H1 (cell line): ENCODE measurements at places on chromosomes 5 and 9.

DNA sequence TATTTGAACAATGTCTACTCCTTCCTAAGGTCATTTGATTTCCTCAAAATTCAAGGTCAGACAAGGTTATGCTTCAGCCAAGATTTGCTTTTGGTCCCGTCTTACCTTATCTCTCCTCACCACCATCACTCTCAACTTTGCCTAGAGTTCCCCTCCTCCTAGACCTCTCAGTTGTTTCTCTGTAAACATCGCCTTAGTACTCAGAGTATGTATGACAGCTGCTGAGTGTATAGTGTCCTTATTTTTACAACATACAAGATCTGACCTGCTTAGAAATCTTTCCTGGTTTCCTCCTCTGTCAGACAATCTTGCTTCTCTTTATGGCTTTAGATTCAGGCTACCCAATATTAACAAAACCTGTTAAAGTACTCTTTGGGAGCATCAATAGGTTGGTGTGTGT is 50.0 kb upstream of the C6 start:
- DNase-seq: no peak

DNA sequence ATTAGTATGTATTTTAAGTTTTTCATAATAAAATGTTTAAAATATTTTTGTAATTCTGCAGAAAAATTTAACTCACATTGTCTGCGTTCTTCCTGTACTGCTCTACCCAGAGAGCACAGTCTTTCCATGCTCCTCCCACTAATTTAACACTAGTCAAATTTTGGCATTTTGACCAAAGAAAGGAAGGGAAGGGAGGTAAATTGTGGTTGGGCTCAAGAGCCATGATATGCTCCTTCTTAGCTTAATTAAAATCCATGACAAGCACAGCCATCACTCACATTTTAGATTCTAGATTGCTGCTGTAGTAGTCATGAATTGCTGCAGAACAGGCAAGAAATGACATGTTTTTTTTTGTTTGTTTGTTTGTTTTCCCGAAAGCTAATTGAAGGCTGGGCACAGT is 98.4 kb downstream of the NLN start:
- DNase-seq: no peak

- DNase-seq: no peak
These were observed 13.9 kb downstream of the RAB14 start for GRCh38 chr9:121187636-121188305.

DNA sequence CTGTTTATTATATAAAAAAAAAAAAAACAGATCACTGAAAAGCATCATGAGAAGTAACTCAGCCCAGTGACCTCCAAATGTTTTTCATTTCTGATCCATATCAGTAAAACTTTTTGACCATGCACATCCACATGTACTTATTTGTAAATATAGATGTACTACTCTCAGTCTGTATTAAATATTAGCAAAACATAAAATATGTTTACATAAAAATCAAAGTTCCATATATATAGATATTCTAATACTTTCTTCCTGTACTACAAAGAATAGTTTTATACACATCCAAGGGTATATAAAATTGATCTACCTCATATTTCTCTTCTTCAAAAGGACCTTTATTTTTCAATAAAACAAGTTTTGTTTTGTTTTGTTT is 309.1 kb downstream of the RAB3C start:
- no peak for DNase-seq
